Right hindlimb (tissue), 1 donor: ENCODE measurements at places on chromosomes 11 and 22.

GRCh38 chr22:41512421-41513194 lies 31.7 kb downstream of the POLR3H start:
- DNase-seq: no peak

- DNase-seq: peak; percentile 17
Observed at GRCh38 chr11:2683806-2684205, 16.0 kb downstream of the KCNQ1OT1 start.

DNA sequence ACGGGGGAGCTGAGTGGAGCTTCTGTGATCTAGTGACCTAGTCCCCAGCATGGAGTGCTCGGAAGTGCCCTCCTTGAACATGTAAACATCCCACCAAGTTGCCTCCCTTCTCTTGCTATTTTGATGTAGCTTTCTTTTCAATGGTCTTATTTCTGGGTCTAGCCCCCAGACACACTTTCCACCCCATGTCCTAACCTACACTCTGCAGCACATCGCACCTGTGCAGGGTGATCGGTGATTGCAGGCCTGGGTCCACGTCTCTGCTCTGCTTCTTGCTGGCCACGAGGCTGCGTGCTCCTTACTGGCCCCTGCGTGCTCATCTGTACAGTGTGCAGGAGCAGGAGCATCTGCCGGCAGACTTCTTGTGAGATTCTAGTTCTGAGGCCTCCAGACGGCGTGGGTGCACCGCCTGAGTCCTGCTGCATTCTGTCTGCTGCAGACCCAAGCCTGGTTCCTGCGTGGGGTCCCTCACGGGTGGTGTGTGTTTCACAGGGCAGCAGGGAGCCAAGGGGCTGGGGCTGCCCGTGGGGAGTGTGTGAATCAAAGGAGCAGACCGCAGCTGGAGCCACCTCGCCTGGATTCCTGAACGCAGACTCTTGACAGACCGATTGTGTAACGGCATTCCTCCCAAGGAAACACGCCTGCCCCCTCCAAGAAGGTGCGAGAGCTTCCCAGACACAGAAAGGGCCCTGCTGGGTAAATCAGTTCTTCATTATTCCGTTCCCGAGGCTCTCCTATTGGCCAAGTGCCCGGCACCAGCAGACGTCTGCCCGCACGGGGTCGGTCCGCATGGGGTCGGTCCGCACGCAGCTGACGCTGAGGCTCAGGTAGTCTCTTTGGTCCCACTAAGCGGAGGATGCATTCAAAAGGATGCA lies 44.4 kb upstream of the MYEOV start:
- DNase-seq: no peak

DNA sequence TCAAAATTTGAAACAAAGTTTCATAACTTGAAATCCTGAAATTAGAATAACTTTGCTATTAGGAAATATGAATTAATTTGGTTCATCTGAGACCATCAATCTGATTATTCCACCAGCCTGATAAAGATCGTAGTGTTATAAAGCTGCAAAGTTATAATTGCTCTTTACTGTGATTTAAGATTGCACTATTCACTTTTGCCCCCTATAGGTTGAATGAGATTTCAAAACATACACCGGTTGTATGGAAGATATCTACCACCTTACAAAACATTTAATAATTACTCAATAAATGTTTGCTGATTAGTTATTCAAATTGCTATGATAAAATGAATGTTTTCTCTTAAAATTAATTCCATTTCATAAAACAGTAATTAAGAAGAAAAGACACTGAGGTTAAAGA lies 26.1 kb downstream of the APIP start:
- DNase-seq: no peak

GRCh38 chr11:109223451-109223850 lies 198.5 kb upstream of the C11orf87 start:
- DNase-seq: no peak

DNA sequence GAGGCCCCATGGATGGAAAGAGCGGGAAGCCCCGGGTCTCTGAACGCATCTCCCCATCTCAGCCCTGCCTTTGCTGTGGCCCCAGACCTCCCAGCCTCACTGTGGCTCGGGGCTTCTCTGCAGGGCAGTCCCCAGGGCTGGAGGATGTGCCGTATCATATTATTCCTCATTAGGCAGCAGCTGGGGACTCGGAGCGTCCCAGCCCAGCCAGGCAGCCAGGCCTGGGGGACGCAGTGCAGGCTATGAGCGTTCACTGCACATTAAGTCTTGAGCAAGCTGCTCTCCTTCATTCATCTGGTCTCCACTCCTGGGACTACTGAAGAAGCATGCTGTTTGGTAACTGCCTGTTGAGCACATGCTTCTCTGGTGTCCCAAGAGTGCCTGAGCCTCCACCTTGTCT lies 226.8 kb upstream of the TBCEL start:
- DNase-seq: no peak
